IPS DF 6.9 (cell line): ENCODE measurements at places on chromosomes 12 and 14.

DNA sequence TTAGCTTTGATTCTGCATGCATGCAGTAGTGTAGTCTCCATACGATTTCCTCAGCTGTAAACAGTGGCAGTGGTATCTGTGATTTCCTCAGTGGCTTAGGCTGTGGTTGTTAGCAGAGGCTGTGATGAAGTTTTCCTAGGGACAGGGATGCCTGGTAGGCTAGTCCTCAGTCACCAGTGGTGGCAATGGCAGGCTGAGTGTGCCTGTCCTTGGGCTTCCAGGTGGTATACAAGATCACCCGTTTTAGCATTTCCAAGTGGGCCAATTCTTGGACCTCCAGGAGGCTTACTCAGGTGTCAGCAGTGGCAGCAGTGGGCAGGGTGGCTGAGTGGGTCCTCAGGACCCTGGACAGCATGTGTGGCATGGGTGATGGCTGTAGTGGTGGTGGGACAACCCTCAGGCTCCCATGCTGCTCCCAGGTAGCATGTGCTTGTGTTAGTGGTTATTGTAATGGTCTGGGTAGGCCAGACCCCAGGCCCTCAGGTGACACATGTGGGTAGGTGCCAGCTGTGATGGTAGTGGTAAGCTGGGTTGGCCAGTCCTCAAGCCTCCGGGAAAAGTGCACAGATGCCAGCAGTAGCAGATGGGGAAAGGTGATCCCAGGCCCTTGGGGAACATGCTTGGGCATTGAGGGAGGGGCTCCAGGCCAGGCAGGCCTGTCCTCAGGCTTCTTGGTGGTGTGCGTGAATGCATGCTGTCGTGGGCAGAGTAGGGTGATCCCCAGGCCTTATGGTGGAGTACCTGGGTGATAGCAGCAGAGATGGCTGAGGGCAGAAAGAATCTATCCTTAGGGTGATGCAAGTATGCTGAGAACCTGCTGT is 146.5 kb downstream of the PAPOLA start:
- H3K27me3 ChIP-seq = no peaks in the 10 kb centered on the region
- no peak overlapping the region for H3K27ac ChIP-seq
- no peak for DNase-seq
- H3K36me3 ChIP-seq = no peaks in the 10 kb centered on the region

DNA sequence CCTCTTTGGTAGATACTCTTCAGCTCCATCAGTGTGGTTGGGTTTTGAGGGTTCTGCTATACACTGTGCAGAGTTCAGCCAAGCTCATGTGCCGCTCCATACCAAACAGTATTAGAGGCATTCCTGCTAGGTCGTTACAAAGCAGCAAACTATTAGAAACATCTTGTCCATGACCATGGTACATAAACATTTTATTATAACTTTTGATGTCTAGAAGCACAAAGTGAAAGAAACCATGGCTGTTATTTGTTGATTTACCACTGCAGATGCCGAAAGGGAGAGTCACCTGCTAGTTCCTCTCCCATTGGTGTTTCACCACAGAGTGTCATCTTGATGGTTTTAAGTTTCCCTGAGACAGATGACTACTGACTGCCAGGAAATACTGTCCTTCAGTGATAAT is 242.0 kb downstream of the ADAMTS20 start:
- no peak for DNase-seq
- no peaks in the 10 kb centered on the region for H3K36me3 ChIP-seq
- H3K4me3 ChIP-seq = no peak overlapping the region
- no peaks in the 10 kb centered on the region for H3K4me1 ChIP-seq

- H3K27ac ChIP-seq = no peak overlapping the region
- no peaks in the 10 kb centered on the region for H3K27me3 ChIP-seq
- no peak overlapping the region for H3K4me3 ChIP-seq
Measured at GRCh38 chr14:65359503-65359902, 53.0 kb upstream of the FUT8 start.

DNA sequence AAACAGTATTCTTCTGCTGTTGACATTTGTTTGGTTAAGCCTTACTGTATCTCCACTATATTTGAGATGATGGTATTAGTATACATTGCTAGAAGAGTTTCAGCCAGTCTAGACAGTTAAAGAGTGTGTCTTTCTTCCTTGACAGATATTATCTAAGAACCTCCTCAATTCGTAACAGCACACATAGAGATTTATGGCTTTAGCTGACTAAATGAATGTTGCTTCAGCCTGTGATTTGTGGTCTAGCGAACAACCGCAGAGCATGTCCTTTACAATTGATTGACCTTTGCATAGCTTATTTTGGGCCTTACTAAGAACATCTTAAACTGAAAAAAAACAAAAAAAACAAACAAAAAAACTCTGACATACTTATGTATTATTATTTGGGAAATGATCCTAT is 122.2 kb downstream of the DAAM1 start:
- no peak overlapping the region for H3K27ac ChIP-seq
- no peaks in the 10 kb centered on the region for H3K27me3 ChIP-seq
- DNase-seq = no peak
- H3K4me1 ChIP-seq = peaks cover 3% of the 10 kb centered on the region

GRCh38 chr12:96156211-96156610 is 38.0 kb upstream of the ELK3 start:
- H3K4me1 ChIP-seq = no peaks in the 10 kb centered on the region; the same call in 1 of the 2 replicates
- no peaks in the 10 kb centered on the region for H3K36me3 ChIP-seq
- H3K27ac ChIP-seq = no peak overlapping the region
- no peak overlapping the region for H3K4me3 ChIP-seq

DNA sequence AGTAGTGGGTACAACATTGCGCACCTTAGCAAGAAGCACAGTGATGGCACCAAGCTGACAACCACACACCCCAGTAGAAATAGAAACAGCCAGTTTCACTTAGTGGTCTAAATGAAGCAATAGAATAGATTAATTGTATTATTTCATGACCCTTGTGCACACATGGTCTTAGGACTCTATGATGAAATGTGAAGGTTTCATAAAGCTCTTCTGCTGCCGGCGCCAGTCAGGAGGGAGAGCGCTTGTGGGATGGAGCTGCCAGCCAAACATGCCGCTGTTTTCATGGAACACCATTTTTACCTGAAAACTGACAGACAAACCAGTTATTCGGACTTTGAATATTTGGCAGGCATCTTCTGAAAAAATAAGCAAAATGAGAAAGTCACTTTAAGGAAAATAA is 100.0 kb downstream of the PPP2R5C start:
- H3K27me3 ChIP-seq = no peaks in the 10 kb centered on the region
- H3K4me1 ChIP-seq = no peaks in the 10 kb centered on the region
- H3K27ac ChIP-seq = no peak overlapping the region
- no peaks in the 10 kb centered on the region for H3K36me3 ChIP-seq
- no peak for DNase-seq

DNA sequence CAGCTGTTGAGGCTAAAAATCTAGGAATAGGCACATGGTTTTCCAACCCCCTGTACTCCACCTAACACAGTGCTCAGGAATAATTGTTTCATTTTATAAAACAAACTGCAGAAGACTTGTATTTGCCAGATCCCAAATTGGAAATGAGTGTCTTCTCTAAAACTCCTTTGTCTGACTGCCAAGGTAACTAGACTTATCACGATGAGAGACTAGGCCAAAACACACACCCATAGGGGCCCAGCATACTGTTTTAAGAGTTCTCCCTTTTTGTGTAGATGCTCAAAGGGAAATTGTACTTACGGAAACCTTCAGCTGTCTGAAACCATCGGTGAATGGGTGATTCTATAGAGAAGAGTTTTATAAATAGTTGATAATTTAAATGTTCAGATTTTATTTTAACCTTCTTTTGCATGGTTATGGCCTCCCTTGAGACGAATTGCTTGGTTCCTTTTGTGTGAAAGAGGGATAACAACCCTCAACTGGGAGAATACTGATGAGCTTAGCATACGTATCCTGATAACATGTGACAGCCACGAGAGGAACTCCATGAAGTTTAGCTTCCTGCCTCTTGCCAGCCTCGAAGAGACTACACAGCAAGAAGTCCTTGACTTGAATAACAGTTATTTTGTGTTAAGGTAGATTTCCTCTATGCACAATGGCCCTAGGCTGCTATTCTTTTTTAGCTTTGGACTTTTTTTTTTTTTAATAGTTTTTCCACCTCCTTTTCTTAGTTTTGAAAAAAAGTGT is 103.3 kb downstream of the PELI2 start:
- no peaks in the 10 kb centered on the region for H3K36me3 ChIP-seq
- no peak for DNase-seq
- no peak overlapping the region for H3K27ac ChIP-seq
- no peak overlapping the region for H3K4me3 ChIP-seq
- no peaks in the 10 kb centered on the region for H3K27me3 ChIP-seq

- DNase-seq = no peak
- no peak overlapping the region for H3K27ac ChIP-seq
- no peaks in the 10 kb centered on the region for H3K36me3 ChIP-seq
- H3K27me3 ChIP-seq = no peaks in the 10 kb centered on the region
- no peak overlapping the region for H3K4me3 ChIP-seq
Measured at GRCh38 chr12:25824734-25825133, 133.7 kb upstream of the RASSF8 start.

DNA sequence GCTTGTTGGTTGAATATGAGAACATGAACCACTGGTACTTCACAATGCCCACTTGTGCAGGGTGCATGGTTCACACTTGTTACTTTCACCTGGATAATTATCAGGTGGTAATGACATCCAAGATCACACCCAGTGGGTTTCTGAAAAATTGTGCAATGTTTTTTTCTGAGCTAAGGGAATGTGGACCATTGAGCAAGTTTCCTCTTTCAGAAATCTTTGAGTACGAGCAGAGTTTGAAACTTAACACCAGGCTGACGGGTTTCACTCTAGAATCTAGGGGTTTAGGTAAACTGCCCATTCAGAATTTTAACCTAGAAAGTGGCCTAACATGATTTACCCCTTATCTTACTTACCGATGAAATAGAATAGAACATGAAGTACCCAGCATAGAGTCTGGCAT is 389.6 kb downstream of the PAWR start:
- H3K27ac ChIP-seq = no peak overlapping the region
- H3K4me3 ChIP-seq = no peak overlapping the region
- DNase-seq = no peak
- no peaks in the 10 kb centered on the region for H3K27me3 ChIP-seq

DNA sequence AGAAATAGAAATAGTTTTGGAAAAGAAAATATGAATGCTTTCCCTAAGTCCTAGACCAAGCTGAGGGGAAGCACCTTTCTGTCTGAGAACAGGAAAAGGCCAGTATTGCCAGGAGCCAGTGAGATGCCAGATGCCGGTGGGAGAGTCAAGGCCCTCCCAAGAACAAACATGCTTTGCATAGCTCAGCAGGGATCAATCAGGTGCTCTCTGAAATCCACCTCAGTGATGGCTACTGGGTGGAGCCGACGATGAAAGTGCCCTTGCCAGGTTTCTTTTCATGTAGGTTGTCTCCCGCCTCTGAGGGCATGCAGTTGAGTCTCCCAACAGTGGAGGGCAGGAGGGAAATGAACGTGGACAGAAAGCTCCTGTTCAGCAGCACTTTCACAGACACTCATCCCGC is 28.3 kb downstream of the DEGS2 start:
- no peaks in the 10 kb centered on the region; the same call in 1 of the 2 replicates for H3K36me3 ChIP-seq
- H3K4me1 ChIP-seq = peaks cover 2% of the 10 kb centered on the region; the same call in 1 of the 2 replicates
- no peak overlapping the region for H3K4me3 ChIP-seq
- DNase-seq = no peak
- no peak overlapping the region for H3K27ac ChIP-seq

GRCh38 chr14:22545842-22546721 is 42.9 kb downstream of the DAD1 start:
- no peaks in the 10 kb centered on the region for H3K27me3 ChIP-seq
- no peak overlapping the region for H3K4me3 ChIP-seq
- H3K27ac ChIP-seq = no peak overlapping the region
- DNase-seq = no peak
- H3K4me1 ChIP-seq = peaks cover 5% of the 10 kb centered on the region; the same call in 1 of the 2 replicates

DNA sequence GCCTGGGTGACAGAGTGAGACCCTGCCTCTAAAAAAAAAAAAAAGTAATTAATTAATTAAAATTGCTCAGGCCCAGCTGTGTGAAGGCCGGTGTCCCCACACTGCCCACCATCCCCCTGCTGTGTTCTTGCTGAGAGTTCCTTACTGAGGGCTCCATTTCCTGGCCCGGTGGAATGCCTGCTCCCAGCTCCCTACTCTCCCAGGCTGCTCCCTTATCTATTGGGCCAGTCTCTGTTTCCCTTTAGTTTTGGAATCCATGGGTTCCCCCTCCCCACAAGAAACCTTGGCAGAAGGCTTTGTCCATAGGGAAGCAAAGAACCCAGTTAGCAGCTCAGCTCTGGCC is 19.0 kb downstream of the MLXIP start:
- peaks cover 4% of the 10 kb centered on the region for H3K4me1 ChIP-seq
- H3K27ac ChIP-seq = no peak overlapping the region

DNA sequence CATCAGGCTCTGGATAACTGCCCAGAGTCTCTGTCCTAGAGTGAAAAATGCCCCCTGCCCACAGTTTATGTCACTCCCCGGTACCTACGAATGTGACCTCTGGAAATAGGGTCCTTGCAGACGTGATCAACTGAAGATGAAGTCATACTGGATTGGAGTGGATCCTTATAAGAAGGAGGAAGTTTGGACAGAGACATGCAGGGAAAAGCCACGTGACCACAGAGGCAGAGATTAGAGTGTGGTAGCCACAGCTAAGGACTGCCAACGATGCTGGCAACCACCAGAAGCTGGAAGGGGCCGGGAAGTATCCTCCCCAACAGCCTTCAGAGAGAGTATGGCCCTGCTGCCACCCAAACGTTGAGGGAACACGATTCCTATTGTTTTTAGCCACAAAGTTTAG is 101.2 kb upstream of the NCOR2 start:
- H3K27ac ChIP-seq = no peak overlapping the region
- DNase-seq = no peak
- no peaks in the 10 kb centered on the region for H3K27me3 ChIP-seq

GRCh38 chr14:33738491-33738890 is 212.4 kb downstream of the EGLN3 start:
- no peak for DNase-seq
- peaks cover 3% of the 10 kb centered on the region for H3K4me1 ChIP-seq
- H3K27ac ChIP-seq = no peak overlapping the region
- no peak overlapping the region for H3K4me3 ChIP-seq

DNA sequence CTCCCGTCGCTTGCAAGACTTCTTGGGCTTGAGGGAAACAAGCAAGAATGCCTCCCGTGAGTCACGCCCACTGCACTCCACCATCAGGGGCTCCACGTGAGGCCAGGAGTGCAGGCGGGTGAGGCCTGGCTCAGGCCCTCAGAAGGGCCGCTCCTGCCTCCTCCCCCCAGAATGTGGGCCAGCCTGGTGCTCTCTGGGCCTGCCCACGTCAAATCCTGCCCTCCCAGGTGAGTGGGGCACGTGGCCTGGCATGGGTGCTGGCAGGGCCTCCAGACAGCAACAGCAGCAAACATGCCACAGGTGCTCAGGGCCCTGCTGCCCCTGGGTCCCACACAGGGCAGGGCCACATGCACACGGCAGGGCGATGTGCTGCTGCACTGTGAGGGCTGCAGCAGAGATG is 30.6 kb upstream of the BTBD6 start:
- H3K36me3 ChIP-seq = peaks cover 5% of the 10 kb centered on the region; the same call in 1 of the 2 replicates
- H3K27me3 ChIP-seq = no peaks in the 10 kb centered on the region
- no peak overlapping the region for H3K4me3 ChIP-seq
- H3K27ac ChIP-seq = no peak overlapping the region
- no peak for DNase-seq
